ENCODE measurements at places on chromosomes 5 and 9. TPM values are rescaled to one million over a fixed set of nuclear protein-coding genes. Genes with fewer than 3 reads are reported as not detected.
A peak's percentile ranks its signal among the peaks of the same experiment; 100 is the strongest.

- DNase-seq, result no peak
Observed at GRCh38 chr9:95777136-95777535, 98.4 kb upstream of the ERCC6L2 start.

- no peak for DNase-seq
Observed at GRCh38 chr9:87587356-87587745, 89.7 kb downstream of the DAPK1 start.

- no peak for DNase-seq
Observed at GRCh38 chr5:135236228-135236907, 162.7 kb downstream of the MACROH2A1 start.

- no peak for DNase-seq
Observed at GRCh38 chr9:76927540-76928240, 21.8 kb upstream of the PRUNE2 start.

DNA sequence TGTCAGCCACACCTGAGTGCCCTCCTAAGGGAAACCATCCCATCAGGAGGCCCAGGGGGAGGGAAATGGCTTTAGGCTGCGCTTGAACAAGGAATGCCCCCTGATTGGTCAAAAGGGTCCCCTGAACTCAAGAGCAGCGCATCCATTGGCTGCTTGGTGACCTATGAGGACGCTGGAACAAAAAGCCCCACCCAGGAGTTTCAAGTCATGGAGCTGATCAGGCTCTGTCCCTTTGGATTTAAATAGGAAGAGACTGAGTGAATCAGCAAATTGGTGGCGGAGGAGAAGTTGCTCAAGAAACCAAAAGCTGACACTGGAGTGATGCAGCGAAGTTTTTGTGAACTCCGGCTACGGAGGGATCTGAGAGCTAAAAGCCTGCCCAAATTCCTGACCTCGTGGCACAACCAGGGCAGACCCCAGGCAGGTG, 66.7 kb downstream of the SMIM23 start:
- DNase-seq, result peak; percentile 24

Gene NTRK2
- polyA plus RNA-seq, result 0.05 TPM

DNA sequence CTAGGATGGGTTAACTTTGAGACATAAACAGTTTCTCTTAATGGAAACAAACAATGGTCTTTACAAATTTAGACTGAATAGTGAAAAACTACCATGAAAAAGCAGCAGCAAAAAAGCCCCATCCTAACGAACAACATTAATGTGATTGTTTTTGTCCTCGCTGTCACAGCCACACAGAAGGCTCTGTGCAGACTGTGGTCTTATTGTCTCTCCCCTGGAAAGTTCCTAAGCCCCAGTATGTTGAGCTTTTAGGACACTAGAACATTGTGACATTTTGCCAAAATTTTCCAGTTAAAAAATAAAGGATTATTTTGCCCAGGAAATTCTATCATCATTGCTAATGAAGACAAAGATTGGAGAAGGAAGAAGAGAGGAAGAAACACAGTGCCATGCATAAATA, 12.6 kb upstream of the SOWAHA start:
- DNase-seq, result no peak

- no peak for DNase-seq
Observed at GRCh38 chr9:99181621-99182020, 40.1 kb downstream of the ALG2 start.

- DNase-seq, result no peak
Observed at GRCh38 chr9:133026426-133026825, 4.4 kb upstream of the GTF3C5 start.

- DNase-seq, result no peak
Observed at GRCh38 chr5:231661-232060, 13.5 kb downstream of the SDHA start.

All from A549 (cell line).